Breast epithelium (tissue), 4 donors: ENCODE measurements at places on chromosomes 7 and 10.

GRCh38 chr7:117639966-117640365, 160.1 kb downstream of the CFTR start:
- DNase-seq: no peak
- no peak overlapping the region for H3K27ac ChIP-seq
- no peaks in the 10 kb centered on the region for H3K4me1 ChIP-seq
- H3K27me3 ChIP-seq: no peaks in the 10 kb centered on the region
- H3K36me3 ChIP-seq: no peaks in the 10 kb centered on the region
- H3K4me3 ChIP-seq: no peak overlapping the region

DNA sequence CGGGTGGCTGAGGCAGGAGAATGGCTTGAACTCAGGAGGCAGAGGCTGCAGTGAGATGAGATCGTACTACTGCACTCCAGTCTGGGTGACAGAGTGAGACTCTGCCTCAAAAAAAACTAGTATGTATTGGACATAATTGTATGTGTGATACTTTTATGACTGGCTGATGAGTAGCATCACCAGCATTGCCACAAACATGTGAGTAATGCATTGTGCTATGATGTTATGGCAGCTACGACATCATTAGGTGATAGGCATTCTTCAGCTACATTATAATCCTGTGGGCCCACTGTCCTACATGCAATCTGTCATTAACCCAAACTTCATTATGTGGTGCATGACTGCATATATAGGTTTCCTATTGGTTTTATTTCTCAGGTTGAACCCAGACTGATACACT, 352.4 kb downstream of the GALNT17 start:
- no peak overlapping the region for H3K4me3 ChIP-seq
- H3K27me3 ChIP-seq: no peaks in the 10 kb centered on the region
- no peaks in the 10 kb centered on the region for H3K36me3 ChIP-seq
- DNase-seq: no peak

DNA sequence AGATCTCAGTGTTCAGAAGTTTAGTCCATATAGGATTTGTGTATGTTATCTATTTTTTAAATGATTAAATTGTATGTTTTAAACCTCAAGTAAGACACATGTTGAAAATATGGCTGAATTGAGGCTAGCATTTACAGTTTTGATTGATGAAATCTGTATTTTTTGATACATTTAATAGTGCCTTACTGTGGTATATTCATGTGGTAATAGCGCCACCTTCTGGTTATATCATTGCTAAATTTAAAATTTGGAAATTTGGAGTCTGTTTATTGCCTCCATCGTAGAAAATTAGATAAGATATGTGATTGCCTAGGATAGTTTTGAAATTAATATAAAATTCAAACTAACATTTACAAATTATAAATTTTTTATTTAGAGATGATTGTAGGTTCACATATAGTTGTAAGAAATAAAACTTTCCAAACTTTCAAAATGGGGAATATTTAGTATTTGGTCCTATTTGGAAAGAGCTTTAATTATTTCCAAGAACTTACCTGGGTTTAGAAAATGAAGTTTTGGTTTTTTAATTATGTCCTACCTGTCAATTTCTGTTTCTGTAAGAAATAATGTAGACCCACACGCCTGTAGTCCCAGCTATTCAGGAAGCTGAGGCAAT, 19.1 kb upstream of the ARMS2 start:
- no peaks in the 10 kb centered on the region for H3K27me3 ChIP-seq
- no peak overlapping the region for H3K27ac ChIP-seq
- DNase-seq: no peak
- H3K4me1 ChIP-seq: no peaks in the 10 kb centered on the region
- no peaks in the 10 kb centered on the region for H3K36me3 ChIP-seq
- no peak overlapping the region for H3K4me3 ChIP-seq

DNA sequence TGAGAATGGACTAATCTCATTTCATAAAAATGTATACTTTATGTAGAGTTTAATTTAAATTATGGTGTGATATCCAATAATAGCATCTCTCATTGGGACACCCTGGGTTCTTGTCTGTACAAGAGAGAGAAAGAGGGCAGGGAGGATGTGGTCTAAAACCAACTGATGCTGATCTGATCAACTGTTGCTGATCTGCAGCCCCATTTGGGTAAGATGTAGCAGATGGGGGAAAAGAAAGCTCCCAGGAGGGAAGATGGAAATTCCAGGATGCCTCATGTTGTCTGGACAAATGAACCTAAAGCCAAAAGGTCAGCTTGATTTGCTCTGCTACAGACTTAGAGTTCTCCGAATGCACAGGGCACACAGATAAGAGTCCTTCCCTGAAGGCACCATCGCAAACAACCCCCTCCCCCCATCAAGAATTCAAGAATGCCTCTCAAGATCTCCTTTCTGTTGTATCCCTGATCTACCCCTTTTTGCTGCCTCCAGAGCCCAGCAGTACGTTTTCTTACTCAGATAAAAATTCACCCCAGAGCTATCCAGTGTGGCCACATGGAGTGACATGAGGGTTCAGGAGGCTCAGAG, 171.4 kb upstream of the INHBA start:
- H3K36me3 ChIP-seq: no peaks in the 10 kb centered on the region
- no peak overlapping the region for H3K27ac ChIP-seq
- DNase-seq: no peak
- no peaks in the 10 kb centered on the region for H3K27me3 ChIP-seq
